ENCODE measurements at places on chromosomes 11 and 22. TPM values are rescaled to one million over a fixed set of nuclear protein-coding genes. Genes with fewer than 3 reads are reported as not detected.

GRCh38 chr11:118295815-118296454, 8.6 kb upstream of the CD3E start:
- no peak for DNase-seq

FGF19 gene
- total RNA-seq: not detected

- DNase-seq: no peak
Observed at GRCh38 chr11:133713844-133714243, 131.5 kb downstream of the SPATA19 start.

DNAJB7 gene
- total RNA-seq: not detected

GPHA2 gene
- 0.41 TPM for total RNA-seq

- DNase-seq: no peak
Observed at GRCh38 chr22:45452565-45453379, 39.3 kb downstream of the RIBC2 start.

ADM2 gene
- total RNA-seq: 3.2 TPM

RTN4RL2 gene
- total RNA-seq: 2.1 TPM

- DNase-seq: no peak
Observed at GRCh38 chr11:123318623-123319022, 111.4 kb upstream of the GRAMD1B start.

GRCh38 chr11:2701898-2702434, 2.2 kb upstream of the KCNQ1OT1 start:
- DNase-seq: no peak

GRCh38 chr22:33717694-33718396, 202.4 kb downstream of the LARGE1 start:
- DNase-seq: no peak

GRCh38 chr11:114185436-114185835, 110.8 kb upstream of the NNMT start:
- no peak for DNase-seq

VWCE gene
- 40.1 TPM for total RNA-seq

PRR33 gene
- total RNA-seq: not detected

DNA sequence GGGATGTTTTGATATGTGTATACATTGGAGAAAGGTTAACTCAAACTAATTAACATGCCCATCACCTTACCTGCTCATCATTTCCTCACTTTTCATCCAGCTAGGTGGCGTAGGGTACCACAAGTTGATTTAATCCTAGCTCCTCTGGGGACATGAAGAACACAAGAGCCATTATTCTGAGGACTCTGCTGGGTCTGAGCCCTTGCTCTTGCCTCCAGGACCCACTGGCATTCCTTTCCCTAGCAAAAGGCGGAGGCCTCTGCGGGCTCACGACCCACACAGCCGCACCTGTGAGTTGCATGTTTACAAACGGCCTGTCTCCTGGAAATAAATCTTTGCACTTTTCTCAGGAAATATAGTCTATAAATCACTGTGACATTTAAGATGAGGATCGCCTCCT, 871.9 kb downstream of the TBC1D22A start:
- DNase-seq: no peak

DNA sequence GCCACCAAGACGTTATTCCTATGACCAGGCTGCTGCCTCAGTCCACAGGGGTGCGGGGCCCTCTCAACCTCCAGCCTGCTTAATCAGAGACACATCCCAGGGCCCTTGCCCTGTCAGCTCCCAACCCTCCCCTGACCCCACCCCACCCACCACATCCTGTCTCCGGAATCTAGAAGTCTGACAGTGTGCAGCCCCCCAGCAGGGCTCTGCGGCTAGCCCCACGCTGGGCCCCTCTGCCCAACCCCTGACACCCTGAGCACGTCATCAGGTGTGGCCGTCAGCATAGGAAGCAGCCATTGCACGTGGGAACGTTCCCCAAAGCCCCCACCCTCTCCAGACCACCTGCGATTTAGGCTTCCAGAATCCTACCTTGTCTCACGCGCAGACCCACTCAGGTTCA, 34.3 kb upstream of the IGSF9B start:
- no peak for DNase-seq

GRCh38 chr22:24772493-24773220, 1.9 kb downstream of the PIWIL3 start:
- peak; percentile 14 for DNase-seq

DNA sequence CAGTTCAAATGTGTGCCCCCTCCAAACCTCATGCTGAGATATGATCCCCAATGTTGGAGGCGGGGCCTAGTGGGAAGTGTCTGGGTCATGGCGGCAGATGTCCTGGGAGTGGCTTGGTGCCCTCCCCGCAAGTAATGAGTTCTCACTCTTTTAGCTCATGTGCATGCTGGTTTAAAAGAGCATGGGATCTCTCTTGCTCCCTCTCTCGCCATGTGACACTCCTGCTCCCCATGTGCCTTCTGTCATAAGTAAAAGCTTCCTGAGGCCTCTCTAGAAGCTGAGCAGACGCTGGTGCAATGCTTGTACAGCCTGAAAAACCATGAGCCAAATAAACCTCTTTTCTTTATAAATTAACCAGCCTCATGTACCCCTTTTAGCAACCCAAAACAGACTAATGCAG, 98.8 kb downstream of the SGSM3 start:
- no peak for DNase-seq

DNA sequence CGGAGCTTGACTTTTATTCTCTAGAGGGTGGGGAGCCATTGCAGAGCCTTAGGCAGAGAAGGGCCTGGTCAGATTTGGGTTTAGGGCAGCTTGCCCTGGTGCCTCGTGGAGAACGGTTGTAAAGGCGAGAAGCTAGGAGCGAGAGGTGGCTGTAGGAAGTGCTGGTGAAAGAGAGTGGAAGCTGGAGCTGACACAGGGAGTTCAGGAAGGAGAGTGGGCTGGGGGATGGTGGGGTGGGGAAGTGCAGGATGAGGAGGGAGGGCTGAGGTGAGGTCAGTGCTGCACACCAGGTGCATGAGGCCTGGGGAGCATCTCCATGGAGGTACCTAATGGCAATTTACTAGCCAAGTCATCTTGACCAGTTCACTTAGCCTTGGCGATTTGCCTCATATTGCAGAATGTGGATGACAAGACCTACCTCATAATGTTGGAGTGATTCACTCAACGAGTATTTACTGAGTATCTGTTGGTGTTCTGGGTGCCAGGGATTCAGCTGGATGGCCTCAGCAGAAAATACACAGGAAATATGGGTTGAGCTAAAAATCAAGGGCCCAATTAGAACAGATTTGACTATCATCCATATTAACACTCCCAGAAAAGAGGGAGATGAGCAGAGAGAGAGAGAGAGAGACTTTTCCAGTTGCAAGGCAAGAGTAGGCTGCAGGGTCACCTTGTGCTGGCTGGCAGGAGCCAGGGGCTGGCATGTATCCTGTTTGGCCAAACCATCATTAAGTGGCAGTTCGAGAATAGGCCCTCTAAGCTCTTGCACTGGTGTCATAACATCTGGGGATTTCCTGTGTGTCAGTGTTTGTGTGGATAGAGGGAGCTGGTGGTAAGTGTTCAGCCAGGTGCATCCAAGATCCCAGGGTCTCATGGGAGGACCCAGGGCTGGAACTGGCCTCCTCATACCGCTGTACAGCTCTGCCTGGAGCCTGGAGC, 44.4 kb upstream of the CLDN5 start:
- no peak for DNase-seq

GRCh38 chr11:73872749-73873357, 3.8 kb downstream of the COA4 start:
- no peak for DNase-seq

DNA sequence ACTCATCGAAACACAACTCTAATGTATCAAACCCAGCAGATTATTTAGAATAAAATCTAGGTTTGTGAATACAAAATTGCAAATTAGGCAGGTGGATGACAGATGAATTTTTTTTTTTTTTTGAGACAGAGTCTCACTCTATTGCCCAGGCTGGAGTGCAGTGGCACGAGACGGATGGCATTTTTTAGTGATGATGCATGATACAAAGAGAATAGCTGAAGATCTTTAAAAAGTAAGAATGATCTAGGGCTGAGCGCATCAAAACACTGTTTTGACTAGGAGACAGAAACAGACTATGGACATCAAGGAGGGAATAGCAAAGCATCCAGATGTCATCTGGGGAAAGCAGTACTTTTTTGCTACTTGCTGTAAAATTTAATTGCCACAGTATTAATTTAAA, 63.8 kb downstream of the IMMP1L start:
- DNase-seq: no peak

GRCh38 chr11:13098616-13099289, 89.6 kb downstream of the RASSF10 start:
- no peak for DNase-seq

DNA sequence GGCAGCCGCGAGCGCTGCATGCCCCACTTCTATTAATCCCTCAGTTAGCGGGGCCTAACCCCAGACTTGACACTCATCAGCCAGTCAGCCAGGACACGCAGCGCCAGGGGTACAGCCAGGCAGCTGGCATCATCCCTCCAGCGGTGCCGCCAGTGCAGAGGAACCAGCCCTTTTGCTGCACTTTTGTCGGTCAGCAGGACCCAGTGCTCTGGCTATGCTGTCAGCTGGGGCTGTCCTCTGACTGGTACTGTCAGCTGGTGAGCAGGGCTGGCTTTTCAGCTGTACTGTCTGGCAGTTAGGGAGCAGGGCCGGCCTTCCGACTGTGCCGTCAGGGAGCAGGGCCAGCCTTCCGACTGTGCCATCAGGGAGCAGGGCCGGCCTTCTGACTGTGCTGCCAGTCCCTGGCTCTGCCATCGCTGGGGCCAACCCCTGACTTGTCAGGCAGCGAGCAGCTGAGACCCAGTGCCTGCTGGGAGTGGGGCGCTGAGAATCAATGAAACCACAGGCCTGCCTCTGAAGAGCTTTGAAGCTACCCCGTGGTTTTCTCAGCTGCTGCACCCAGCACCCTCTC, 115.4 kb downstream of the KIAA1671 start:
- DNase-seq: no peak

SCGB2A2 gene
- not detected for total RNA-seq

- DNase-seq: no peak
Observed at GRCh38 chr11:128624269-128625175, 37.2 kb upstream of the ETS1 start.

- no peak for DNase-seq
Observed at GRCh38 chr11:47324520-47324919, 28.0 kb downstream of the MYBPC3 start.

PIH1D2 gene
- 4.9 TPM for total RNA-seq

All from progenitor cell of endocrine pancreas (in vitro differentiated cells).